ENCODE measurements at places on chromosomes 1 and 21.

- H3K27ac ChIP-seq, result no peak overlapping the region
- H3K27me3 ChIP-seq, result peaks cover 2% of the 10 kb centered on the region
These were observed 64.5 kb downstream of the LRRC40 start for GRCh38 chr1:70140894-70141293.

- H3K4me1 ChIP-seq, result peaks cover 8% of the 10 kb centered on the region
- no peaks in the 10 kb centered on the region for H3K36me3 ChIP-seq
- no peaks in the 10 kb centered on the region for H3K27me3 ChIP-seq
- no peak overlapping the region for H3K27ac ChIP-seq
- no peak overlapping the region for H3K4me3 ChIP-seq
These were observed 46.1 kb upstream of the SLC30A1 start for GRCh38 chr1:211625040-211625439.

DNA sequence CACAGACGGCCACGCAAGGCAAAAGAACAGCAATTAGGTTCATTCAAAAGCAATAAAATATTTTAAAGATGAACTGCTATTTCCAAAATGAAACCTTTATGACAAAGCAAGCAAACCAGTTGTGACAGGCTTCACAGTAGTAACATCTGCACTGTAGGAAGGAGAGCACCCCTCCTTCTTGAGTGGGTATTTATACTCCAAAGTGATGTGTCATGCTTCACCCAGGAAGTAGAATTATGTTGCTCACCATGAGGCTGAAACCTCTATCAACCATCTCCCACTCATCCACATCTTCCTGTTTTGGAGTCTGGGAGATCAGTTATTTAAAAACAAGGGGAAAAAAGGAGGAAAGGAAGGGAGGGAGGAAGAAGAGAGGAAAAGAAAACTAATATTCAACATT lies 885 bp downstream of the OR2T10 start:
- no peaks in the 10 kb centered on the region for H3K4me1 ChIP-seq
- no peaks in the 10 kb centered on the region for H3K36me3 ChIP-seq
- DNase-seq, result no peak
- no peaks in the 10 kb centered on the region for H3K27me3 ChIP-seq
- no peak overlapping the region for H3K4me3 ChIP-seq

DNA sequence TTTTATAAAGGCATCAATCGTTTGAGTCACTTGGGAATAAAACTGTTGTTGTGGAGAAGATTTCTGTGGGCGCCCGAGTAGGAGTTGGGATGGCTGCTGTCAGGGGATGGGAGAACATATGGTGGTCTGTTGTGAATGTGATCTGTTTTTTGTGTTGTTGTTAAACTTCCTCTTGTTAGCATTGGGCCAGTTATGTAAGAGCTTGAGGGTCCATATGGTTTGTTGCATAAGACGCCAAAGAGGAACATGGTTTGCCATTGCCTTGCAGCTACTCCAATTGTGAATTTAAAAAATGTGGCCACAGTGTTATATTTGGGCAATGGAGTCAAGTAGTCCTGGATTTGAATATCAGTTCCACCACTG lies 136.1 kb upstream of the JUN start:
- H3K27ac ChIP-seq, result no peak overlapping the region
- H3K4me1 ChIP-seq, result peaks cover 21% of the 10 kb centered on the region
- no peak overlapping the region for H3K4me3 ChIP-seq
- no peaks in the 10 kb centered on the region for H3K36me3 ChIP-seq
- no peak for DNase-seq

- H3K36me3 ChIP-seq, result no peaks in the 10 kb centered on the region
- no peak overlapping the region for H3K4me3 ChIP-seq
- H3K27ac ChIP-seq, result no peak overlapping the region
- H3K27me3 ChIP-seq, result no peaks in the 10 kb centered on the region
These were observed 115.3 kb downstream of the C1orf21 start for GRCh38 chr1:184502161-184502560.

- H3K4me3 ChIP-seq, result no peak overlapping the region
- H3K27me3 ChIP-seq, result no peaks in the 10 kb centered on the region
- peaks cover 19% of the 10 kb centered on the region for H3K4me1 ChIP-seq
- H3K36me3 ChIP-seq, result no peaks in the 10 kb centered on the region
- H3K27ac ChIP-seq, result no peak overlapping the region
These were observed 3.2 kb downstream of the GSTM4 start for GRCh38 chr1:109659145-109659544.

- DNase-seq, result no peak
- peak overlapping the region; percentile 99 for H3K4me3 ChIP-seq
- peaks cover 15% of the 10 kb centered on the region for H3K4me1 ChIP-seq
- H3K36me3 ChIP-seq, result peaks cover 4% of the 10 kb centered on the region
- H3K27ac ChIP-seq, result peak overlapping the region; percentile 98
- H3K27me3 ChIP-seq, result no peaks in the 10 kb centered on the region
These were observed 19.7 kb upstream of the SMPDL3B start for GRCh38 chr1:27915082-27915575.

GRCh38 chr1:52588535-52588934 lies 13.6 kb upstream of the GPX7 start:
- H3K4me1 ChIP-seq, result no peaks in the 10 kb centered on the region
- H3K36me3 ChIP-seq, result no peaks in the 10 kb centered on the region
- no peaks in the 10 kb centered on the region for H3K27me3 ChIP-seq
- H3K4me3 ChIP-seq, result no peak overlapping the region

DNA sequence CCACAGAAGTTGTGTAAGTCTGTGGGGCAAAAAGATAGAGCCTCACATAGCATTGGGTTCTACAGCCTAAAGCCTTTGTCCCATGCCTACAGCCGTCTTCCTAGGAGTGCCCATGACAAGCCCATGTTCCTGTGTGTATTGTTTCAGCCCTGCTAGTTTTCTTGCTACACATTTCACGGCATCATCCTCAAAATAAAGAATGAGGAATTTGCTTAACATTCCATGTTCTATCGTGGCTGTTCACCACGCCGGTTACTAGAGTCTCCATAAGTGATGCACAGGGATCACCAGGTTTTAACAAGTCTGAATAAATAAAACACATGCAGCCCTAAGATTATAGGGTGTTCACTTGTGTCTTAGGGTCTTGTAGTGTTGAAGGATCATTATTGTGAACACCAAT lies 87.4 kb upstream of the NGF start:
- no peak for DNase-seq
- H3K36me3 ChIP-seq, result no peaks in the 10 kb centered on the region
- H3K4me3 ChIP-seq, result no peak overlapping the region
- no peaks in the 10 kb centered on the region for H3K4me1 ChIP-seq
- peaks cover 28% of the 10 kb centered on the region for H3K27me3 ChIP-seq

DNA sequence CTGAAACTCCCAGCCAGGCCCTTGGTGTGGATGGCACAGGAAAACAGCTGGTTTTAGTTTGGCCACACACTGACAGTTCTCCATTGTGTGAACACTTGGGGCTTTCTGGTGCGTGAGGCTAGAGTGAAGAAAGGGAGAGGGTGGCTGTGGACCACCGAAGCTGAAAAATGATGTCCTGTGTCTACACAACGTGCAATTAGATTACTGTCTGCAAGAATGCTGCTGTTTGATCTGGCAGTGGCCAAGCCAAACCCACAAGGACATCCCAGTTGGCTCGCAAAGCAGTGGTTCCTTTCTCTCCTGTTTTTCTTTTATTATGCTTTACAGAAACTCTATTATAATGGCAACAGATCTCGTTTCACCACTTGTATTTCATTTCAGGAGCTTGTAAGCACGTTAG lies 58.9 kb downstream of the ERG start:
- no peaks in the 10 kb centered on the region for H3K36me3 ChIP-seq
- no peak overlapping the region for H3K27ac ChIP-seq
- DNase-seq, result no peak
- no peaks in the 10 kb centered on the region for H3K4me1 ChIP-seq
- no peak overlapping the region for H3K4me3 ChIP-seq

DNA sequence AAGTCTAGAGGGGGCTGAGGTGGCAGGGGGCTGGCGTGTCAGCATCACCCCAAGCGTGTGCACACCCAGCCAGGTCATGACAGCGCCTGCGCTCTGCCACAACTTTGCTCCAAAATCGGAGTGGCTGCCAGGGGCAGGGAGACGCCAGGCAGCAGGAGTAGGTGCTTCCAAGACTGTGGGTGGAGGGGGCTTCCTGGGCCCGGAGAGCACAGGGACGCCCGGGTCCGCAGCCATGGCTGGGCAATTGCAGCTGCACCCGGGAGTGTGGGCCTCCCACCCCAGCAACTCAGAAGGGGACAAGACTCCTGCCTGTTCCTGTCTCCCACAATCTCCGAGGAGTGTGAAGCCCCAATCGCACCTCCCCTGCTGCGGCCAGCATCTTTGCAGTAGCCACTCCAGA lies 53.1 kb upstream of the CYYR1 start:
- H3K4me3 ChIP-seq, result no peak overlapping the region
- no peak overlapping the region for H3K27ac ChIP-seq
- no peaks in the 10 kb centered on the region for H3K27me3 ChIP-seq

GRCh38 chr1:157043685-157044084 lies 1.9 kb downstream of the ARHGEF11 start:
- peaks cover 6% of the 10 kb centered on the region for H3K36me3 ChIP-seq
- peaks cover 13% of the 10 kb centered on the region for H3K4me1 ChIP-seq
- peaks cover 56% of the 10 kb centered on the region for H3K27me3 ChIP-seq
- no peak for DNase-seq
- H3K4me3 ChIP-seq, result no peak overlapping the region

DNA sequence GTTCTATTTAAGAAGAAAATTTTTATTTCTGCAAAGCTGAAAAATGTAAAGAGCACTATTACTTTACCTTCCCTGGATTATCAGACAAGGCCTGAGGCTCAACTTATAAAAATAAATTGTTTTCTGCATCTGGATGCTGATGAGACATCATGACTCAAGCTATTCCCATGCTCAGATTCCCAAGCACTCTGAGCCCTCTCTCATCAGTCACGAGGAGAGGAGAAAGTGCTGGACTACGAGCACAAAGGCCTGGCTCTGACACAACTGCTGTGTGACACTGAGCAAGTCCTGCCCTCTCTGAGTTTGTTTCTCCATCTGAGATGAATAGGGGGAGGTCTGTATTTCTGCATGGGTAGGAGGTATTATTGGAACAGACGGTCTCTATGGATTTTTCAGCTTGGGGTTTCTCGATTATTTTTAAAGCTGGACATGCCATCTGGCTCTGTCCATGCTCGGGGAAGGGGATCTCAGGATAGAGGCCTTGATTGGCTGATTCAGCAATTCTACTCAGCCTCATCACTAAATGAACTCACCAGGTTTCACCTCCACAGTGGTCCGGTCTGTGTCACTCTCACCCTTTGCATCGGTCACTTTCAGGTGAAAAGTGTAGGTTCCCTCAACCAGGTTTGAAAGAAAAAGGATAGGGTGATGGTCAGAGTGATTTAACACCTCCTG lies 107.7 kb downstream of the KIAA0319L start:
- H3K36me3 ChIP-seq, result peaks cover 5% of the 10 kb centered on the region
- no peak for DNase-seq
- H3K4me3 ChIP-seq, result no peak overlapping the region
- no peaks in the 10 kb centered on the region for H3K27me3 ChIP-seq
- H3K27ac ChIP-seq, result no peak overlapping the region
- H3K4me1 ChIP-seq, result peaks cover 8% of the 10 kb centered on the region

GRCh38 chr1:204225841-204226735 lies 12.3 kb upstream of the GOLT1A start:
- H3K36me3 ChIP-seq, result no peaks in the 10 kb centered on the region
- H3K4me3 ChIP-seq, result no peak overlapping the region
- no peak overlapping the region for H3K27ac ChIP-seq
- no peaks in the 10 kb centered on the region for H3K4me1 ChIP-seq
- H3K27me3 ChIP-seq, result no peaks in the 10 kb centered on the region

DNA sequence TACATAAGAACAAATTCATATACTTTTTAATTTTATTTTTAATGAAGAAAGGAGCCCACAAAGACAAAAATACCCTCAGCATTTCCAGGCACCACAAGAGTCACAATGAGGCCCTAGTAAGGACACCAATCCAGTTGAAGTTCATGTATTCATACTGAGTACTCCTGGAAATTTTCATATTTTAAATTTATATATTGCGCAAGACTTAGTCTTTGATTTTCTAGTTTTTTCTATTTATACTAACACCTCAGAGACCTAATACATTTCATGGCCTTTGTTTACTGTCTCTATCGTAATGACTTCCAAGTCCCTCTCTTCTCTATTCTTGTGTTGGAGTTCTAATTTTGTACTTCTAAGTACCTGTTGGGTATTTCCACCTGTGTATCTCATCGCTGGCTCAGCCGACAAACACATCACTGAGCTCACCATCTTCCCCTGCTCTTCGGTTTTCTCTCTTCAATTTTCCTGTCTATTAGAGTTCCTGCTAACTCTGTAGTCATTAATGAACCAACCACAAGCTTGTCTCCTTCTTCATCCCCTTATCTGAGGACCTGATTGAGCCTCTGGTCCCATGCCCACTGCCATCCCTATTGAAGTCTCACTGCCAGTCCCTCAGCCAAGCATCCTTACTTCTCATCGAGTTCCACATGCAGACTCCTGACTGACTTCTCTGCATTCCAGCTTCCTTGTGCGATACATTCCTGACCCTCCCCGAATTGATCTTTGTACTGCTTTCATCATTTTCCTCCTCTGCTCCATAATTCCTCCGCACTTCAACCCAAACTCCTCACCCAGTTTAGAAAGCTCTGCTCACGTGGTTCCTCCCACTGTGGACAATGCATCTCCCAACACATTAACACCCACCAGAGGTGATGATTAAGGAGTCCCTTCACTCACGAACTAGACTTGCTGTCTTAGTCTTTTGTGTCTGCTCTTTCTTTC lies 17.3 kb upstream of the IRF2BP2 start:
- DNase-seq, result no peak
- peaks cover 4% of the 10 kb centered on the region for H3K36me3 ChIP-seq
- H3K4me1 ChIP-seq, result peaks cover 8% of the 10 kb centered on the region
- H3K27me3 ChIP-seq, result peaks cover 5% of the 10 kb centered on the region
- H3K4me3 ChIP-seq, result no peak overlapping the region

DNA sequence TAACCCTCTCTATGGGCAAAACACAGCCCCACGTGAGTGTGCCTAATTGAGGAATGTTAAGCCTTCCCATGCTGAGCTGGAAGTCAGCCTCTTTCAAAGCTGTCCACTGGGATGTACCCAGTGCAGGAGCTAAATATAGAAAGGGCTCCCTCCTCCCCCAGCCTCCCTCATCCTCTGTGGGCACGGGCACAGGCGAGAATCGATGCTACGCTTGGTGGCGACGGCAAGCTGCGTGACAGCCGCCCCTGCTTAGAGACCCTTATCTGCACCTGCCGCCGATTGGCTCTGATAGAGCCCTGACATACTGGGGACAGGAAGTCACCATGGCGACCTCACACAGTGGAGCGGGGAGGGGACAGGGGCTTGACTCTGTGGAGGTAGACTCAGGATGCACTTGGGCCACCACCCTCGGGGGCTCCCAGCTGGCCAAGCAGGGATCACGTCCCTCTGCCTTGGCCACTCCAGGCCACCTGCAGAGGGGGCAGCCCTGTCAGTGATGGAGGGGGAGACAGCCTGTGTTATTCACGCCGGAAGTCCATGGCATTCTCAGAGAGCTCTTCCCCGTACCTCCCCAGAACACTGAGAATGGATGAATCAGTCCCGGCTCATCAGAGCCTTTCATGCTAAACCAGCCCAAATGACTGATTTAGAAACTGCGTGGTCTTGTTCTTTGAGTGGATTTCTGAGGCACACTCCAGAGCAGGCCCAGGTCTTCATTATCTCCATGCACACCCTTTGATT lies 84.8 kb downstream of the KCND3 start:
- no peaks in the 10 kb centered on the region for H3K4me1 ChIP-seq
- H3K36me3 ChIP-seq, result no peaks in the 10 kb centered on the region
- H3K27me3 ChIP-seq, result peaks cover 24% of the 10 kb centered on the region
- H3K27ac ChIP-seq, result no peak overlapping the region
- H3K4me3 ChIP-seq, result no peak overlapping the region
- DNase-seq, result no peak

GRCh38 chr21:38804789-38805327 lies 871 bp upstream of the ETS2 start:
- H3K4me1 ChIP-seq, result peaks cover 29% of the 10 kb centered on the region
- H3K27ac ChIP-seq, result peak overlapping the region; percentile 35
- H3K36me3 ChIP-seq, result no peaks in the 10 kb centered on the region
- peak overlapping the region; percentile 89 for H3K4me3 ChIP-seq
- DNase-seq, result no peak
- peaks cover 8% of the 10 kb centered on the region for H3K27me3 ChIP-seq

Data from natural killer cell treated with Interleukin-12 subunit alpha and Interleukin-12 subunit beta and Interleukin-15 and Interleukin-18, amount 100 ng/mL, for 72 hours (primary cell).